ENCODE measurements at places on chromosomes 11 and 22. TPM values are rescaled to one million over a fixed set of nuclear protein-coding genes. Genes with fewer than 3 reads are reported as not detected.
A peak's percentile ranks its signal among the peaks of the same experiment; 100 is the strongest.

GAS2L1 gene
- total RNA-seq = 11.8 TPM

MRGPRX3 gene
- 0.51 TPM for total RNA-seq

DNA sequence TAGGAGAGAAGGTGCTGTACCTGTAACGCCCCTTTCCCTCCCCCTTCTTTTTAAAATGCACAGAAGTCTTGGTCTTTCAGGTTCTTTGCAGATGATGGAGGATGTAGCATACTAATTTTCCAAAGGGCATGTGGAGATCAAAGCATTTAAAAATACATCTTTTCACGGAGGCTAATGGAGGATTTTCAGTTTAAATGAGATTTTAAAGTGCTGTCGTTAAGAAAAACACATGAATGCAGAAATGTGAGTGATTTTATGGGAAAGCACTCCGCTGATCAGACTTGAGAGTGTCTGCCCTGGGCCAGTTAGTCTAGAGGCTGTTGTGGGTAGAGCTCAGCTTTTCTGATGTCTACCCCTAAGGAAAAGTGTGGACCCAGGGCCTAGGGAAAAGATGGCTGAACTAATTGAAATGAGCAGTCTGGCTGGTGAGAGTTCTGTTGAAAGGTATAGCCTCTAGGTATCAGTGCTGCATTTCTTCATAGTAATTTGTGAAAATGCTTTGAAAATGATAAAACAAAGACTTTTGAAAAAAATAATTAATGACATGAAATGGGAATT is 2.5 kb downstream of the AMOTL1 start:
- no peak for DNase-seq

DNA sequence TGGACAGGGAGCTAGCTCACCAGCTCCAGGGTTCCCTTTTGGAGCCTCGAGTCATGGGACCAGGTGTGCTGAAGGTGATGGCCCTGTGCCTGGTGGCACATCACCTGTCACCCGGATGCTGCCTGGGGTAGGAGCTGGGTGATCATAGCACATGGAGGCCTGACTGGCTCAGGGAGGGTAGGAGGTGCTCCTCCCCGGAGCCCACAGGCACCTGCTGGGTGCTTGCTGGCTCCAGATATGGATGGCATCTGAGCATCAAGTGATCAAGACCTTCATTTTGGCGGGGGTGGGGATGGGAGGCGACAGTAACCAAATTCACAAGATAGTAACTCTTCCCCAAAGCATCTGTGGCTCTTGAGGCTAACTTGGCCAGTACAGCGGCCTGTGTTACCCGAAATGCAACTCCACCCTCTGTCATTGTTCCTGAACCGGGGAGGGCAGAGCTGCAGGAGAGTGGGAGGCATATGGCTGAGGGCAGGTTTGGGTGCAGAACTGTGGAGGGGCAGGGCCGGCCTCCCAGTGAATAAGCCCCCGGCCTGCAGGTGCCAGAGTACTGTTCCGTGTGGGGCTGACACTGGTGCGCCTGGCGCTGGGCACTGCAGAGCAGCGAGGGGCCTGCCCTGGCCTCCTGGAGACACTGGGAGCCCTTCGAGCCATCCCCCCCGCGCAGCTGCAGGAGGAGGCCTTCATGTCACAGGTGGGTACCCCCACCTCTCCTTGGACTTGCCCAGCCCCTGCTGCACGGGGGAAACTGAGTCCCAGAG is 4.7 kb downstream of the TBC1D10C start:
- DNase-seq = no peak

DNA sequence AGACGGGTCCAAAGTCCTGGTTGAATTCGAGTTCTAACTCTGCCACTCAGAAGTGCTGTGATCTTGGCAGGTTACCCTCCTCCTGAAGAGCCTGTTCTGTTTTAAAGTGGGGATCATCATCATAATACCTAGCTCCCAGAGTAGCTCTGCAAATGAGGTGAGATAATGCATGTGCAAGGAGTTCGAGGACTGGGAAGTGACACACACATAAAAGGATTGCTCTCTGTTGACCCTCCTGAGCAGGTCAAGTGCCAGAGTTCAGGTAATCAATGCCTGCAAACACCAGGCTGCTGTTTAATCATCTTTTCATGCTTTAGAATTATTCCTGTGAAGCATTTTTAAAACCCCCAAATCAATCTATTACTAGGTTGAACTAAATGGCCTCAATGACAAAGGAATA is 19.9 kb downstream of the RCN1 start:
- no peak for DNase-seq

- DNase-seq = peak; percentile 63
Observed at GRCh38 chr11:43833657-43834073, 47.0 kb upstream of the ALKBH3 start.

- DNase-seq = no peak
Observed at GRCh38 chr22:47064016-47064415, 301.6 kb downstream of the TBC1D22A start.

- DNase-seq = peak; percentile 65
Observed at GRCh38 chr11:62671608-62672389, at the start of the genes LBHD1 and UQCC3. Gene LBHD1 (minus strand): TSS chr11:62672267. CDS start chr11:62670031, 2,236 bp downstream. Gene UQCC3 (plus strand): TSS chr11:62671673. CDS start chr11:62671746, 73 bp downstream.

DNA sequence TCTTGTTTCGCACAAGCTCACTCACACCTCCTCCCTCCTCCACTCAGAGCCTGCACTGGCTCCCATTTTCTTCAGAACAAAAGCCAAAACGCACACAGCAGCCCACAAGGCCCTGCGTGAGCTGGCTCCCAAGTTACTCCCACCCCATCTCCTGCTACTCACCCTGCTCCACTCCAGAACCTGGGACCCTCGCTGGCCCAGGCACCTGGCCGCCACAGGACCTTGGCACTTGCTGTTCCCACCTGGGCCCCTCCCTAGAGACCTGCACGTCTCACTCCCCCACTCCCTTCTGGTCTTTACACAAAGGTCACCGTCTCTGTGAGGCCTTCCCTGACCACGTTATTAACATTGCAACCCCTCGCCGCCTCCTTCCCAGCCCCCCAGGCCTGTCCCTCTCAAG is 945 bp upstream of the MFNG start:
- no peak for DNase-seq

- DNase-seq = no peak
Observed at GRCh38 chr11:125346179-125346530, 149.9 kb downstream of the FEZ1 start.

DNA sequence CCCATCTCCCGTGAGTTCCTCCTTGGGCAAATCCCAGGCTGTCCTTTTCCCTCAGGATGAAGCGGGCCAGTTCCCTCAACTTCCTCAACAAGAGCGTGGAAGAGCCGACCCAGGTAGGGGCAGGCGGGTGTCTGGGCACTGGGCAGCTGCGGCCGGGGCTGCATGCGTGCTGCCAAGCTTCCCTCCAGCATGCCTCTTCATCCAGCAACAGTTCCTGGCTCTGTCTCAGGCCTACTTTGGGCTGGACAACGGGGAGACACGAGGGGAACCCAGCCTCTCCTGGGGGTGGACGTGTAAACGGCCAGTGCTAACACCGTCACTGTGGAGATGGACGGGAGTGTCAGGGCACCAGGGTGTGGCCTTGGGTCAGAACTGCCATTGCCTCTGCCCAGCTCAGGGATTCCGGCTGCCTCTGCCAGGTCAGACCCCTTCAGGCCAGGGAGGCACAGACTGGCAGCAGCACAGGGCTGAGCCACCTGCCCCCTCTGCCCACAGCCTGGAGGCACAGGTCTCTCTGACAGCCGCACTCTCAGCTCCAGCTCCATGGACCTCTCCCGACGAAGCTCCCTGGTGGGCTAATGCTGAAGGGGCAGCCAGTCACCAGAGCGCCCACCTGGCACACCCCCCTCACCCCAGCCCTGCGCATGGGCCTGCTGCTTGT is 1.9 kb upstream of the RAB1B start:
- no peak for DNase-seq

DNA sequence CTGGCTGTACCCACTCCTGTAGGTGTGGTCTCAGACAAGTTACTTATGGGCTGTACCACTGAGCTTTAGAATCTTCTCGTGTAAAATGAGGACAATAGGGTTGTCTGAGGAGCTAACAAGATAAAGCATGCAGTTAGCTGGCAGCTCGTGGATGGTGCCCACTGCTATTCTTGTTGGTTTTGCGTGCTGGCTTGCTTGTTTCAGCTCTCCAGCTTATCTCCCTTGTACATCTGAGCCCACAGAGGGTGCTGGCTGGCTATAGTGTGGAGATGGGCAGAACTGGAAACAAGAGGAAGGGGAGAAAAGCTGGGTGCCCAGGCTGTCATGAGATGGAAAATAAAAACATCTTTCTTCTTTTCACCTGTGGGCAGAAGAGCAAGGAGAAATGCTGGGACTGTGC is 46.5 kb upstream of the GALNT18 start:
- no peak for DNase-seq

GRCh38 chr11:128040603-128041002 is 546.8 kb downstream of the ETS1 start:
- peak; percentile 55 for DNase-seq

DNA sequence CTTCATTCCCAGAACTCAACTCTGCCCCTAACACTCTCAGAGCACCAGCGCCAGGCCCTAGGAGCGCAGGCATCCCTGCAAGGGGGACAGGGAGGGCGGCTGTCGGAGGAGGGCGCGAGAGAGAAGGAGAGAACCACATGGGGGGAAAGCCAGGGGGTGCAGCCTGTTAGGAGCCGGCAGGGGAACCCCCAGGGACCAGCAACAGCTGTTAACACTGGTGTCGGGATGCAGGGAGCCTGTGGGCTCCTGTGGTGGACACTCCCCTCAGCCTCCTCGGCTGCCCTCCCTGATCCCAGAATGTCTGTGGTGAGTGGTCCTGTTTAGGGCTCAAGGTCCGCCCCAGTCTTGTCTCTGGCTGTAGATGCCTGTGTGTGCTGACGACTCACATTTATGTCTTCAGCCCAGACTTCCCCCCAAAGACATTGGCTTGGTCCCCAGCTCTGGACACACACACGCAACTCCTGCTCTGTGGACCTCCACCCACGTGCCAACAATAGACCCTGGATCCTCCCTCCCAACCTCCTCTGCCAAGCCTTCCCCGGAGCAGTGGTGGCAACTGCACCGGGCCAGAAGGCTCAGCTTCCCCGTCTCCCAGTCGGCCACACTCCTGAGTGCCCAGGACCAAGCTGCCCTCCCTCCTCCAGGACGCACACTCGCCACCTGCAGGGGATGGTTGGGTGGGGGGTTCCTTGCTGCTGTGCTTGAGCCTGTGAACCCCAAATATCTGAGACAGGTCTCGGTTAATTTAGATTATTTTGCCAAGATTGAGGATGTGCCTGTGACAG is 817 bp upstream of the IFITM5 start:
- DNase-seq = no peak

- no peak for DNase-seq
Observed at GRCh38 chr11:85945788-85946187, 90.6 kb downstream of the CCDC83 start.

GRCh38 chr11:35566181-35566580 is 40.8 kb upstream of the PAMR1 start:
- no peak for DNase-seq

DNA sequence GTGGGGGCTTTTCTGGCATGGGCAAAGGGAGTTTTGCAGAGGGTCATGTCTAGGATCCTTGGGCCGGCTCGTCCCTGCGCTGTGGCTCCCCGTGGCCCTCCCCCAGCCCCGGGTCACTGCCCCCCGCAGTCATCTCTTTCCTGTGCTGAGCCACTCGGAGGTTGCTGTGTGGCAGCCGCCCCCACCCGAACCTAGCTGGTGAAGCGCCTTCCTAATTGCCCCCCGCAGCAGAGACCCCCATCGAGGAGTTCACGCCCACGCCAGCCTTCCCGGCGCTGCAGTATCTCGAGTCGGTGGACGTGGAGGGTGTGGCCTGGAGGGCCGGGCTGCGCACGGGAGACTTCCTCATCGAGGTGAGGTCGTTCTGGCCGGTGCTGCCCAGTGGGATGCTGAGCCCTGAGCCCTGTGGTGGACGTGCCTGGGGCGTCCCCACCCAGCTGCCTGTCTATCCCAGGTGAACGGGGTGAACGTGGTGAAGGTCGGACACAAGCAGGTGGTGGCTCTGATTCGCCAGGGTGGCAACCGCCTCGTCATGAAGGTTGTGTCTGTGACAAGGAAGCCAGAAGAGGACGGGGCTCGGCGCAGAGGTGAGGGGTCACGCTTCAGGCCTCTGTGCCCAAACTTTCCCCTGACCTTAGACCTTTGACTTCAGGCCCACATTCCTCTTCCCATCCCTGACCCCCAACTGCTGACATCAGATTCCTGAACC is 32.0 kb downstream of the SHANK3 start:
- no peak for DNase-seq

- DNase-seq = no peak
Observed at GRCh38 chr11:110128161-110128560, 35.0 kb downstream of the ZC3H12C start.

- DNase-seq = no peak
Observed at GRCh38 chr11:128707681-128708080, 13.8 kb downstream of the FLI1 start.
